NCI-H1436 (cell line): ENCODE measurements at places on chromosomes 4 and X.

- no peak for DNase-seq
Observed at GRCh38 chrX:111308039-111308438, 37.8 kb upstream of the CAPN6 start.

DNA sequence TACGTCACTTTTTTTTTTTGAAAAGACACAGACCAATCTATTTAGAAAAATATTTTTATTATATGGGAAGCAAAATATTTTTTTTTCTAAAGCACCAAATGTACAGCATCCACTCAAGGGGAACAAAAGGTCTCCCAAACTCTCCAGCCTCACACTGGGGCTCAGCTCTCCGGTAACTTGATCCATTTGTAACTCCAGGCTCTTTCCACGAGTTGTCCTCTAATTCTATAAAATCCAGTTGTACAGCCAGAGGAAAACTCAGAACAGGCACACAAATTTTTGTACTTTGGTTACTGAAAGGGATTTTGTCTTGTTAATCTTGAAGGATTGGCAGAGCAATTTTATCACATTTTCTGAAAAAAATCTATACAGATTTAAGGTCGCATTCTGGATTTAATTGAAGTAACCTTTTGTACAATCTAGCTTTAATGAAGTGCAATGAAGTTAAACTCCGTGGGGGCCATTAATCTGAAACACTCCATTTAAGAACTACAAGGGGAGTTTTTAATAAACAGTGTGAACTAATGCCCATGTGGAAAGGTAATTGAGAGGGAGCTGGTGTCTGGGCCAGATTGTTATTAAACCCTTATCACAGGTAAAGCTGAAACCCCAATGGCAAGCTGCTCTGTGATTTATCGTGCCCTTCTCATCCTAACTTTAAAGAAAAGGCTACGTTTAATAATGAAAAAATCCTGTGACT, 161.2 kb upstream of the FRG1 start:
- no peak for DNase-seq

- DNase-seq, result no peak
Observed at GRCh38 chr4:7679406-7680040, 244.8 kb upstream of the PSAPL1 start.

- no peak for DNase-seq
Observed at GRCh38 chrX:85897362-85898126, 149.8 kb downstream of the CHM start.

DNA sequence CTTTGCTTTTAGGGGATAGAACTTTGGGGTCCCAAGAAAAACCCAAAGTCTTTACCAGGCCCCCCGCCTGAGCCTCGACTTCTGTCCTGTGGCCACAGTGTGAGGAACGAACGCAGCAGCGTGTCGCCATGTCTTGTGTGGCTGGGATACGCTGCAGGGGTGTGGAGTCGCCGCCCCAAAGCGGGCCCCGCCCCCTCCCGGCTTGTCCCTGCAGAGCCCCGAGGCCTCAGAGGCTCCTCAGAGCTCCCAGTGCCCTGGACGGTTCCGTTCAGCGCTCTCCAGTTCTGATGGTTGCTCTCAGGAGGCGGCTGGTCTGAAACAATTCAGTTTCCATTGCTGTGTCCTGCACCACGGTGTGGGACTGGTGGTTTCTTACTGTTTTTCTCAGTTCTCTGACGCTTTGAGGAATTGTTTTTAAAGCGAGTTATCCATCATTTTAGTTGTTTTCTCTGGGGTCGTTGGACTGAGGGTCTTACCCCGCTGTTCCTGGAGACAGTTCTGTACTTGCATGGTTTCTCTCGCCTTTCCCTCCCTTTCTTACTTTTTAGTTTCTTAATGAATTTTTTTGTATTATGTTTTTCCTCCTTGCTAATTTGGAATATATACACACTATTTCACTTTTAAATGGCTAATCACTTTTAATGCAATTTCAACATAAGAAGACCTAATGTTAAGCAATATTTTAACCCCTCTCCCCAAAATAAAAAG, 1.6 kb upstream of the IDUA start:
- DNase-seq, result no peak
